ENCODE measurements at places on chromosomes 16 and 17.

DNA sequence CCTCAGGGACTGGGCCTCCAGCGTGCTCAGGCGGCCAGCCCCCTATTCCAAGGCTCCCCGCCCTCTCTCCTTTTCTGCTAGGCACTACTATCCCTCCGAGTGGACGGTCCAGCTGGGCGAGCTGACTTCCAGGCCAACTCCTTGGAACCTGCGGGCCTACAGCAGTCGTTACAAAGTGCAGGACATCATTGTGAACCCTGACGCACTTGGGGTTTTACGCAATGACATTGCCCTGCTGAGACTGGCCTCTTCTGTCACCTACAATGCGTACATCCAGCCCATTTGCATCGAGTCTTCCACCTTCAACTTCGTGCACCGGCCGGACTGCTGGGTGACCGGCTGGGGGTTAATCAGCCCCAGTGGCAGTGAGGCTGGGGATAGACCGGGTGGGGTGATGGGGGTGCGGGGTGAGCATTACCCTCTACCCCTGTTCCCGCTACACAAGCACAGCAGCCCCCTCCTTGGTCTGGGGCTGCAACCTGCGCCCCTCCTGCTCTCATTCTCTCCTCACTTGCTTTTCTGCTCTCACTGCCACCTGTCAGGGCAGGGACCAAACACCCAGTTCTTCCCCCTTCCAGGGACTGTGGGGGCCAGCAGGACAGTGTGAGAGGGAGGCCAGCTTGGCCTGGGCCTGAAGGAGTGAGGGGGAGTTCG lies 1.1 kb downstream of the PRSS41 start:
- DNase-seq, result no peak

- peak; percentile 99 for DNase-seq
Observed at GRCh38 chr17:75034236-75034908, 12.4 kb downstream of the ATP5PD start.

GRCh38 chr16:17845031-17845430 lies 374.3 kb upstream of the XYLT1 start:
- DNase-seq, result no peak

- no peak for DNase-seq
Observed at GRCh38 chr17:7911116-7911515, 5.0 kb downstream of the RNF227 start.

GRCh38 chr17:18205861-18206260 lies 19.6 kb upstream of the LLGL1 start:
- no peak for DNase-seq

DNA sequence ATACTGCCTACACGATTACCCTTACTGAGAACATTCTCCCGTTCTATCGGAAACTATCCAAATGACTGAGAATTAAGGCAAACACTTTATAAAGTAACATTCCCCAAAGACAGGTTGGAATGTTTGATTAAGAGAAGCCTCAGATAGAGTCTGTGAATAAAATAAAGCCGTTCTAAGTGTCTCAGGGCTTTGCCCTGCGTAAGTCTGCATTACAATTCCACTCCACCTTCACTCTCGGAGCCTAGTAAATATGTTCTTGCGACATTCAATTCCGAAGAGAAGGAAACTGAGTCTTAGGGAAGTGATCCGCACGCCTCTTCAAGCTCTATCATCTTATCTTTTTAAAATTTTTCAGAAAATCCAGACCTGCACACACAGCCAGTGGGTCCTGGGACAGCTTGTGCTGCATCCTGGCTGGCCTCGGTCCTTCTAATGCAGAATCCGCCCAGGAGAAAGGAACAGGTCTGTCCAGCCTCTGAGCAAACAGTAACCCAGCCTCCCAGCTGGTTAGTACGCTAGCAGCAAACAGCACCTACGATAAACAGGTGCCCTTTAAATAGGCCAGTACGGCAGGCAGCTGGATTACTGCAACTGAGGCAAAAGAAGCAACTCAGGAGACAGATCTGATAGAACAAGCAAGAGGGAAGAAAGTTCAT lies 254.1 kb upstream of the IRX3 start:
- no peak for DNase-seq

GRCh38 chr16:974001-974601 lies 3.3 kb upstream of the LMF1 start:
- DNase-seq, result no peak

- DNase-seq, result no peak
Observed at GRCh38 chr16:55280587-55280986, 43.4 kb upstream of the IRX6 start.

GRCh38 chr16:59612094-59612493 lies 878.0 kb upstream of the GOT2 start:
- no peak for DNase-seq

Measured in PC-3 (cell line).